ENCODE measurements at places on chromosomes 3 and 15.

DNA sequence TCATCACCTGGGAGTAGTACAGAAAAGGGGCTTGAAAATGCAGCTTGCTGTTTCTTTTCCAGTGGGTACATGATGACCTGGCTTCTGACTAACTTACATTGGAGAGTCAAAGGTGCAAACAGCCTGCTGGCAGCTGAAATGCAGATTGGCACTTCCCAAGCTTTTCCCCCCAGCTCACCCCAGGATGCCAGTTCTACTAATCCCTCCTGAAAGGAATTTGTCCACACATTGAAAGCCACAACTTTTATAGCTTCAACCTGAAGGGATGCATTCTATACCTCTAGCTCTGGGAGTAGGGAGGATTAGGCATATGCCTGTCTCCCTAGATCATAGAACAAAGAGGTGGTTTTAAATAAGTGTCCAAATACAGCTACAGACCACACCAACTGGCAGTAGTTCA is 281.7 kb downstream of the EFHB start:
- no peak for DNase-seq

- DNase-seq = no peak
Observed at GRCh38 chr3:106745344-106746168, 631.7 kb upstream of the CCDC54 start.

GRCh38 chr15:92904722-92905571 is 4.8 kb downstream of the CHD2 start:
- no peak for DNase-seq

DNA sequence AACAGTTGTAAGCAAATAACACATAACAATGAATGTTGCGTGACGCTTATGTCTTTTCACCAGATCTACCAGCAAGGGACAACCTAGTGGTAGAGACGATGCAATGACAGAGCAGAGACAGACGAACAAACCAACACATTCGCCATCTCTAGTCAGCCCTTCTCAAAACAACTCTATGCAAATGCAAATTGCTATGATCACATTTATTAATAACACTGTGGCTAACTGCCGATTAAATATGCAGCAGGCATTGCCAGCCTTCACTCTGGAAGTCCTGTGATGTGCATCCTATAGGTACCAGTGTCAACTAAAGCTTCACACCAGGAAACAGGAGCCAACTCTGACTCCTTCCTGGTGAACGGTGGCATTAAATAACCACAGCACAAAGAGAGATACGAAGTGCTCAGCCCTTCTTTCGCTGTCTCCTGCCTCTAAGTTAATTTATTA is 94.2 kb downstream of the FOXP1 start:
- DNase-seq = no peak

DNA sequence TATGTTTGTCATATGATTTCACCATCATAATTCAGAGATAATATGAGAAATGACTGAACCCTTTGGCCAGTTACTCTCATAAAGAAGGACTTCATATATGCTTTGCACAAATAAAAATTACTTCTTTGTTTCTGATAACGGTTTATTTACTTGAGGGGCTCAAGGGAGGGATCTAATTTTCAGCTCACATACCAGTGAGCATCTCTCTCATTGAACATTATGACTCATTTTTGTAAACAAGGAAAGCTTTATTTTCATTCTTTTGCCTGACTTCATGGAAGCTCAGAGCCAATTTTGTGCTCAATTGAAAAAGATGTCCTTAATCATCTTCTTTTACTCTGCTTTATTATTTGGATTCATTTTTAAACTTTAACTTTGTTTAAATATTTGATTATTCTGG is 5.8 kb downstream of the NLGN1 start:
- DNase-seq = no peak

GRCh38 chr15:67110958-67111864 is 45.8 kb downstream of the SMAD3 start:
- no peak for DNase-seq

- DNase-seq = no peak
Observed at GRCh38 chr3:31959951-31960792, 20.9 kb downstream of the OSBPL10 start.

DNA sequence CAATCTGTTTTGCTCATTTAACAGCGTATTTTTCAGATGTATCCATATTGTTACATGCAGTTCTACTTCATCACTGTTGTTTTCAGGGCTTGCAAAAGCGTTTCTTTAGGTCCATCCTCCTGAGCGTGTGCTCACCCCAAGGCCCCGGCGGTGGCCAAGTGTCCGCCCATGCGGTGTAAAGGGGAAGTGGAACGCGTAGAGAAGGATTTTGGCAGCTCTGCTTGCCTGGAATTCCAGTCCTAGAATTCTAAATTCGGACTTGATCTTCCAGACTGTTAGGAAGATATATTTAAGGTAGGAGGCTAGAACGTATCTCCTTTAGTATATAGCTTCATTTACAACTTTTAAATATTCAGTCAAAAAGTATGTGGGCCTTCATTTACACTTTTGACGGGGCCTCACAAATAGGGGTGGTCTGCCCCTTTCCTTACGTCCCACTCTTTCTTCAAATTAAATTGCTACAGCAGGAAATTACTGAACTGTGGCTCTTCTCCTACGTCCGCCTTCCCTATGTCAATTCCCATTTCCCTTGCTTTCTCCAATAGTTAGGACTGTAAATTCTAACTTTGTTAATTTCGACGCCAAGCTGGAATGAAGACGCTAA is 609 bp upstream of the TBC1D23 start:
- no peak for DNase-seq

DNA sequence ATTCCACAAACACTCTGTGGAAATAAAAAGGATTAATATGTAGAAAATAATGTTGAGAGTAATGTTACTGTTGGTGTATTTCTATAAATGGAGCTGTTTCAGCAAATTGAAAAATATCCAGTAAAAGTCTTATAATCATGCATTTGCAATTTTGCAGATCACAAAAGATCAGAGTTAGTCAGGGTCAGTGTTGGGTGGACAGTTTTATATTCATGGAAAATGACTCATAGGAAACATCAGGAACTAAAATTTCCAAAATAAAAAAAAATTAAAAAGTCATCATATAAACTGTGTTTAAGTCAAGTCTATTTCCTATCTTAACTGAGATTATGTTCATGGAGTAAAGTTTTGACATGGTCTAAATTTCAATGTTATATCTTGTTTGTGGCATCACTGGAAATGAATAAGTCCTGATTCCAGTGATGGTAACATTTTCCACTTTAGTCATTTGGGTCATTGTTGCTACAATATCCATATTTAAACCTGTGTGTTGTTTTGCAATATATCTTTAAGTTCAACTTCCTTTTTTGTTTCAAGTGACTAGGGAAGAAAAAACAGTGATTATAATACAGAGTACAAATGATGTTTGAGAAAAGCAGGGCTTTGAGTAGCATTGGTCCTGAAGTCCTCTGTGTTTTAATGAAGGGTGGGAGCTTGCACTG is 37.8 kb downstream of the MITF start:
- DNase-seq = no peak

DNA sequence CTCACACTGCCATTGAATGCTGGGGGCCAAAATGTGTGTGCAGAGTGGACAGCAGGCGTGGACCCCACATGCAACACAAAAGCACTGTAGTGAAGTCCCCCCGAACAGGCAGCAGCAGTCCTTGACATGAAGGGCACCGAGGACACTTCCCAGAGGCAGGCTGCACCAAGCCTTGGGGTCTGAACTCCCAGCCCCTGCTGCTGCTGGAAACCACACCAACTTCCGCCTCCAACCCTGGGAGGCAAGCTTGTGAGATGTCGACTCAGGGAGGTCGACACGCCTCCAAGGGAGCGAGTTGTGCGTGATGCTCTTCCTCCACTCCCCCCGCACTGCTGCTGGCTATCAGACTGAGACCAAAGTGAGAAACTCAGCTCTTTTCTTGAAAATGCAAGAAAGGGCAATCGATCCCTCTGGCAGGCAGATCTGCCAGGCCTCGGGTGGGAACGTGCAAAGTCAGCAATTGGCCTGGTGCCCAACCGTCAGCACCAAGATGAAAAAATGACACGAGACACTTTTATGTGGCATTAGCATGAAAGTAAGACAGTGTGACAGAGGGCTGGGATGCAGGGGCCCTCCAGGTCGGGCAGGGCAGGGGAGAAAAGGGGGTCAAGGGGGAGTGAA is 43.6 kb downstream of the WHAMM start:
- no peak for DNase-seq

- DNase-seq = no peak
Observed at GRCh38 chr15:86555939-86556338, 476.3 kb downstream of the AGBL1 start.

DNA sequence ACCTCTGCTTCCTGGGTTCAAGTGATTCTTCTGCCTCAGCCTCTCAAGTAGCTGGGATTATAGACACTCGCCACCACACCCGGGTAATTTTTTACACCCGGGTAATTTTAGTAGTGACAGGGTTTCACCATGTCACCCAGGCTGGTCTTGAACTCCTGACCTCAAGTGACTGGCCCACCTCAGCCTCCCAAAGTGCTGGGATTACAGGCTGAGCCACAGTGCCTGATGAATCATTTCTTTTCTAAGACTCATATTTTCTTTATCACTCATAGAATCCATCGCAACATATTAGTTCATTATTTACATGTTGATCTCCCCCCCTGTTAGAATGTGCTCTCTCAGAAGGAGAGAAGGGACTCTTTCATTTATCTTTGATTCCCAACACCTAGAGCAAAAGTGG is 109.5 kb upstream of the PTPRG start:
- DNase-seq = no peak

GRCh38 chr3:27488821-27489220 is 4.6 kb upstream of the SLC4A7 start:
- DNase-seq = no peak

GRCh38 chr15:81184188-81184587 is 12.5 kb upstream of the IL16 start:
- no peak for DNase-seq

GRCh38 chr3:197201791-197202452 is 96.5 kb downstream of the DLG1 start:
- DNase-seq = no peak

DNA sequence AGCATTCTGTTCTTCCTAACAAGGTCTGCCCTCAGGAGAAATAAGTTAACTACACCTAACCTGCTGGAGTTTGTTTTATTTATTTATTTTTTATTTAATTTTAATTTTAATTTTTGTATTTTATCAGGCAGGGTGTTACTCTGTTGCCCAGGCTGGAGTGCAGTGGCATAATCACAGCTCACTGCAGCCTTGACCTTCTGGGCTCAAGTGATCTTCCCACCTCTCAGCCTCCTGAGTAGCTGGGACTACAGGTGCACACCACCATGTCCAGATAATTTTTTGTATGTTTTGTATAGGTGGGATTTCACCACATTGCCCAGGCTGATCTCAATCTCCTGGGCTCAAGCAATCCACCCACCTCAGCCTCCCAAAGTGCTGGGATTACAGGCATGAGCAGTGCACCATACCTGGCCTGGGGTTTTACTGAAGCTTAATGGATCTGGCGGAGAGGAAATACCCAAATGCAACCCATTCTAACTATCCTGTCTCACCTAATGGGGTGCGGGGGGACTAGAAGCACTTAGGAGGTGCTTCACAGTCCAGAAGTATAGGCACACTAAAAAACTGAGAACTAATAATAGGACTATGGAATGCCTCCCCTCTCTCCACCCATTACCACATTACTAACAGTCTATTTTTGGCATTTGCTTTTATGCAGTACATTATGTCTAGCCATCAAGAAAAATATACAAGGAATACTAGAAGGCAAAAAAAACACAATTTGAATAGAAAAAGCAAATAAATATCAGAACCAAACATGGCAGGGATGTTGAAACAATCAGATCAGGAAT is 61.4 kb downstream of the TTBK2 start:
- DNase-seq = no peak

DNA sequence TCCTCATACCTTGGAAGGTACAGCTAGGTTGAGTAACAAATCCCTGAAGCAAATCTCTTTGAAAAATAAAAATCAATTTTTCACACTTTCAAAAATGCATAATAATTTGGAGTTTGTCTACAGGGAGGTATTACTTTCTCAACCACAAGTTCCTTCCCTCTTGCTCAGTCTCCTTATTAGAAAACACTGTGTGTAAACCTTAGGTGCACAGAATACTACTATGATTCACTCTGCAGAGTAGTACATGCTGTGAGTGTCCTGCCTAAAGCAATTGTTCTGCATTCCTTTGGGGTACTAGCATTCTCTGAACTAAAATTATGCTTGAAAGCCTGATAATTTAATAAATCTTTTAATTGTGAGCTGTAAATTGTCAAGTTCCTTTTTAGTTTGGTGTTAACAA is 115.9 kb upstream of the EPHA3 start:
- no peak for DNase-seq

DNA sequence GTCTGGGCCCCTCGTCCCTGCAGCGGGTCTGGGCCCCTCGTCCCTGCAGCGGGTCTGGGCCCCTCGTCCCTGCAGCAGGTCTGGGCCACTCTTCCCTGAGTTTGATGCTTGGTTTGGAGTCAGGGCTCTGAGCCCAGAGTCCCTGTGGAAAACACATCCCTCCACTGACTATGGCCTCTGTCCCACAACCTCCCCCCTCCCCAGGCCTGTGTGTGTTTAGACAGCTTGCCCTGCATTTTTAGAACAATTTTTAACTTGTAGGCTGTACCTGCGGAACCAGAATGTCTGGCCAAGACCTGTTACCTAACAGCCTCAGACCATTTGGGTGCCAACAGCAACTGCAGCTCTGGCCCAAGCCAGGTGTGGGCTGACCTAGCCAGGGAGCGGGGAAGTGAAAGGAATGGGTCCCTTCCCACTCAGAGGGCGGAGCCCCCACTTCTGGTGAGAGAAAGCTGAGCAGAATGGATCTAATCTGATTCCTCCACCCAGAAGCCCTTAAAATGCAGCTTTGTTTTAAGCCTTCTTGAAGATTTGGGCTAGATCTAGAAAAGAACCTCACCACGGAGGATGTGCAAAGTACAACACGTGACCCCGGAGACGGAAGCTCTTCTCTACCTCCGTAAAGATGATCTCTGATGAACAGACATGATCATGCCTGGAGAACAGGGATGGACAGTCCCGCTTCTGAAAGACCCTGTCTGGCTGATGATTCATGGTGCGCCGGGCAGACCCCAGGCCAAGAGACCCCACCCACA is 60.5 kb upstream of the TFRC start:
- no peak for DNase-seq

GRCh38 chr3:167820102-167820865 is 84.8 kb downstream of the SERPINI1 start:
- no peak for DNase-seq

GRCh38 chr15:90231028-90232017 is 2.4 kb downstream of the CIB1 start:
- DNase-seq = no peak

GRCh38 chr15:99681990-99682389 is 51.2 kb downstream of the LYSMD4 start:
- DNase-seq = no peak

DNA sequence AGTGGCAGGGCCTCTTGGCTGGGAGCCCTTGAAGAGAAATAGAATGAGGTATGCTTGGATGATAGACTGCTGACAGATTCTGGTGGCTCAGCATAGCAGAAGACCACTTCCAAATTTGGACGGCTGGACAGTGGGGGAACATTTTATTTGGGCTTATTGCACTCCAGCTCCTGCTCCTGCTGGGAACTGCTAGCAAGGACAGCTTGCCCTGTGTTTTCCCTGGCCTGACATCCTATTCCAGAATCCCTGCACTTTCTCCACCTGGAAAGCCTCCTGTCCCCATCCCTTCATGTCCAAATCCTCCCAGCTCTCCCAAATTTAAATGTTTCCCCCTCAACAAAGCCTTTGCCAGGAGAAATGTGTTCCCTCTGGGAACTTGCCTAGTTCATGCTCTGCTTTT is 9.8 kb upstream of the COLQ start:
- DNase-seq = no peak

GRCh38 chr15:86237111-86237500 is 157.4 kb downstream of the AGBL1 start:
- no peak for DNase-seq

Data from LoVo (cell line).